ENCODE measurements at places on chromosomes 5 and 9. TPM values are rescaled to one million over a fixed set of nuclear protein-coding genes. Genes with fewer than 3 reads are reported as not detected.

Gene OMD
- total RNA-seq, result 0.13 TPM

Gene HMMR
- 0.33 TPM for total RNA-seq

Gene SLC45A2
- total RNA-seq, result 0.48 TPM

Gene GLIPR2
- total RNA-seq, result 1.5 TPM

Gene TLE4
- 3.4 TPM for total RNA-seq

Gene NSG2
- 0.25 TPM for total RNA-seq

Gene PALM2AKAP2
- total RNA-seq, result 32.1 TPM

Gene FGF18
- not detected for total RNA-seq

Gene NME5
- total RNA-seq, result 0.20 TPM

Gene FAM114A2
- total RNA-seq, result 17.2 TPM

Gene CAVIN4
- 0.13 TPM for total RNA-seq

Gene SLC6A19
- total RNA-seq, result 0.73 TPM

Gene NDUFS6
- 27.0 TPM for total RNA-seq

Gene SNCAIP
- 0.23 TPM for total RNA-seq

Gene SLC34A1
- 3.0 TPM for total RNA-seq

Gene SPINK4
- not detected for total RNA-seq

Gene CDH9
- not detected for total RNA-seq

Gene ENHO
- total RNA-seq, result 3.9 TPM

Gene SIL1
- total RNA-seq, result 90.6 TPM

Gene CCNB1
- 2.7 TPM for total RNA-seq

Gene ZNF618
- 5.7 TPM for total RNA-seq

Gene SIT1
- 0.23 TPM for total RNA-seq

Gene FCN2
- total RNA-seq, result 95.7 TPM

Gene PTPN3
- 14.3 TPM for total RNA-seq

Gene PLEKHG4B
- 0.25 TPM for total RNA-seq

Gene ARL14EPL
- not detected for total RNA-seq

Gene CCL27
- not detected for total RNA-seq

Gene CAMK4
- 2.7 TPM for total RNA-seq

Gene CSNK1A1
- 82.6 TPM for total RNA-seq

Gene GADD45G
- total RNA-seq, result 17.5 TPM

Gene LRRC14B
- total RNA-seq, result not detected

Gene TTC33
- 7.0 TPM for total RNA-seq

Measured in left lobe of liver (tissue), 2 donors.